EL (cell line): ENCODE measurements at places on chromosomes 3 and 15.

DNA sequence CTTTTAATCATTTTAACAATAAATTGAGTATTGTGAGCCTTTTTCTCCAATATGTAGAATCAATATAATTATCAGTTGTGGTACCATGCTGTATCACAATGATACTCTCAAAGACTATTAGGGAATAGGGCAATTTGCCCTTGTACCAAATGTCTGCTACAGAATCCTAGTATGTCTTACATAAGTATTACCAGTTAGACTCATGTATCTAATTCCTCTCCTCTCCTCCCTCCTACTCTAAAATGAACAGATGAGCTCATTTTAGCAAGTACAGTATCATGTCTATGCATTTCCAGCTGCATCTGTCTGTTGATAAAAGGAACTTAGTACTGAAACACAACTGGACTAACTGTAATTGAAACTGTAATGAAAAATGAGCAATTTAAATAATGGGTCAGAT lies 124.3 kb upstream of the ATP11B start:
- no peak for DNase-seq

GRCh38 chr3:126245811-126246727 lies 65.7 kb upstream of the ALDH1L1 start:
- DNase-seq = peak; percentile 59

GRCh38 chr15:43932907-43933306 lies 106.1 kb downstream of the WDR76 start:
- DNase-seq = no peak

DNA sequence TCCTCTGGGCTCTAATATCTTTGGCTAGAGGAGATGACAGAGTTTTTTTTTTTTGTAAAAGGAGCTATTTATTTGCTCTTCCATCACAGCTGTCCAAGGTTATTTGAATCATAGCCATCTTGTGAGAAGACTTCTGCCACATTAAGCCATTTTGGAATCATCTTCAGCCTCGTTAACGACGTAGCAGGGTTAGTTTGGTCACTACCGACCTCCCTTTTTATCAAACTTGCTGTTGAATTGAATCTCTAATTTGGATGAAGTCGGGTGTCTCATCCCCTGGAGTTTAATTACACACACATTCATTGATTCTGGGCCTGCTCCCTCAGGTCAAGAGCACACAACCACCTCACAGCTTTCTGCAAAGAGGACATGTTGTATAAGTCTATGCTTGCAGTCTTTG lies 238.7 kb downstream of the CPNE4 start:
- DNase-seq = no peak

- peak; percentile 11 for DNase-seq
These were observed 50.8 kb upstream of the PPARG start for GRCh38 chr3:12237912-12238650.

- DNase-seq = peak; percentile 24
These were observed 45.2 kb downstream of the CDCP1 start for GRCh38 chr3:45100981-45101407.

DNA sequence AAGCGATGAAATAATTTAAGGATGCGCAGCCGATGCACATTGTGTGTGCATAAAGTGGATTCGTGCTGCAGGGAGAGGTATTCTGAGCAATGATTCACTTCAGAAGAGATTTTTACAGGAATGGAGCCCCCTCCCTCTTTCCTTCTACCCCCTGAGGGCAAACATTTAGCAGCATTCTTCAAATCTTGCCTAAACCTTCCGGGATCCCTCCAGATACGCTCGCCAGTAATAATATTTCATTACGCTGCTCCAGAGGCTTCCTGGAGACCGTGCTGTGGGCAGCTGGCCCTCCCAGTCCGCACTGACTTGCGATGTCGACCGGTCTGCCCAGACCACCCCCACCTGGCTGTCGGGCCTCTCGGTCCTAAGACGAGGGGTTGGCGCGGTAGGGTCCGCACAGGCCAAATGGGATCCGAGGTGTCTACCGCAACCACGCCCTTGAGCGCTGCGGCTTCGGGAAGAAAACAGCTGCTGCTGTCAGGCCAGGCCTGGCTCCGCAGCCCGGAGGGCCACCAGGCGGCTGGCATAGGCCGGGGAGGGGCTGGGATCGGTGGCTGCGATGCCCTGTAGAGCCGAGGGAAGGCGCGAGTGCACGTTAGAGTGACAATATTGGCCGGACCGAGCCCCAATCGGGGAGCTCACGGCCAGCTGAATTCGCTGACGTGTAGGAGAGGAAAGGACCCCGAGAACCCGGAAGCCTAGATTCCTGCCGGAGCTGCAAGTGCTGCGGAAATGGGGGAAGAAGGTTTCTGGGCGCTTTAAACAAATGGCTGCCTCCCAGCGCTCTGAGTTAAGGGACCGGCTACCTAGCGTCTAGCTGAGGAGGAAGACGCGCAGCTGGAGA lies 14.3 kb downstream of the ZIC4 start:
- DNase-seq = peak; percentile 96

- no peak for DNase-seq
These were observed 120.2 kb downstream of the MEGF11 start for GRCh38 chr15:66133247-66133885.

DNA sequence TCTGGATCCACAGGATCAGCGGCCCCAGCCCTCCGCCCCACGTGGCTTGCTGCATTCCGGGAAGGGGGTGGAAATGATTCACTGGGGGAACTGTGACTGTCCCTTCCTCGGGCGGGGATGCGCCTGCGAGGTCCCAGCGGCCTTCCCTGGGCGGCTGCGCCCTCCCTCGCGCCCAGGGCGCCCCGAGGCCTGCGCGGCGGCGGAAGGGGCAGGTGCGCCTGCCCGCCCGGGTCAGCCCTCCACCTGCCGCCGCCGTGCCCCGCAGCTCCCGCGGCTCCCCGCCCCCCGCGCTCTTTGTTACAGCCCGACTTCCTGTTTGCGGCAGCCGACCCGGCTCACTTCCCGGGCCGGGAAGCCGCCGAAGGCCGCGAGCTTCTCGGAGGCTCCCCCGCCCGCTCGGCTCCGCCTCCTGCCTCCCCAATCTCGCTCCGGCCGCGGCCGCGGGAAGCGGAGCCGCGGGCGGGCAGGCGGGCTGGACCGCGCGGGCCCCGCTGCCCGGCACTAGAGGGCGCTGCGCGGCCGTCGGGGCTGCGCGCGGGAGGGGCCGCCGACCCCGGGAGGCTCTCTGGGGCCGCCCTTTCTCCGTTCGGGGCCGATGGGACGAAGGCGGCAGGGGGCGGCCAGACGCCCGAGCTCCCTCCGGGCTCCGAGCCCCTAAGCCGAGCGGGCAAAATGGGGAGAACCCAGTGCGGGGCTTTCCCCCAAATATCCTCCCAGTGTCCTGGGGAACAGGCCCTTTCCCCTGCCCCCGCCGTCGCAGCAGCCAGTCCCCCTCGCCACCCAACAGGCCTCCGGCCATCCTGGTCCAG lies 11.5 kb upstream of the CHAC1 start:
- peak; percentile 87 for DNase-seq

DNA sequence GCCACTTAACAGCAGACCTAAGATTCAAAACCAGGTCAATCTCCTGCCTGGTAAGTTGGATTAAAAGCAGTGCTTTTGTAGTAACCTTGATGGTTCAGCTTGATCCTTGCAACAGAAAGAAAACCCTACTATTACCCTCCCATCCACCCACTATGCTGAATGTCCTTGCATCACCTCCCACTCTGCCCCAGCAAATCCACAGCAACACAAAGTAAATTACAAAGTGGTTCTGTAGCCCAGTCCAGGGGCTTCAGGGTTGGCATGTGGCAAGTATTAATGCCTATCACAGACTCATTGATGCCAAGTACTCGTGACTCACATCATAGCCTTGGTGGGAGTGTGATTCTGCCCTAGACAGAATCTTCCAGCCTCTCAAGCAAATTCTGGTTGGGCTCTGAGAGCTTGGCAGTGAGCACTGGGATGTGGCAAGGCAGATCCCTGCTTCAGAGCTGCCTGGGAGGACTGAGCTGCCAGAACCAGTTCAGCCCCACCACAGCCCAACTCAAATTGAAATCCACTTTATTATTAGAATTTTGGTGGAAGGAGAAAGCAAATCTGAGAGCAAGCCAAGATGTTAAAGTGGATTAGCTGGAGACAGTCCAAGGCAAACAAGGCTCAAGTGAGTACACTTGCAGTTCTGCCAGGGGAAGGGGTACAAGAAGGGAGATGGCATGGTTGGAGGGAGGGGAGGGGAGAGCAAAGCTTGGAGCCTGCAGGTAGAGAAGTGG lies 225.8 kb upstream of the UMPS start:
- peak; percentile 40 for DNase-seq

DNA sequence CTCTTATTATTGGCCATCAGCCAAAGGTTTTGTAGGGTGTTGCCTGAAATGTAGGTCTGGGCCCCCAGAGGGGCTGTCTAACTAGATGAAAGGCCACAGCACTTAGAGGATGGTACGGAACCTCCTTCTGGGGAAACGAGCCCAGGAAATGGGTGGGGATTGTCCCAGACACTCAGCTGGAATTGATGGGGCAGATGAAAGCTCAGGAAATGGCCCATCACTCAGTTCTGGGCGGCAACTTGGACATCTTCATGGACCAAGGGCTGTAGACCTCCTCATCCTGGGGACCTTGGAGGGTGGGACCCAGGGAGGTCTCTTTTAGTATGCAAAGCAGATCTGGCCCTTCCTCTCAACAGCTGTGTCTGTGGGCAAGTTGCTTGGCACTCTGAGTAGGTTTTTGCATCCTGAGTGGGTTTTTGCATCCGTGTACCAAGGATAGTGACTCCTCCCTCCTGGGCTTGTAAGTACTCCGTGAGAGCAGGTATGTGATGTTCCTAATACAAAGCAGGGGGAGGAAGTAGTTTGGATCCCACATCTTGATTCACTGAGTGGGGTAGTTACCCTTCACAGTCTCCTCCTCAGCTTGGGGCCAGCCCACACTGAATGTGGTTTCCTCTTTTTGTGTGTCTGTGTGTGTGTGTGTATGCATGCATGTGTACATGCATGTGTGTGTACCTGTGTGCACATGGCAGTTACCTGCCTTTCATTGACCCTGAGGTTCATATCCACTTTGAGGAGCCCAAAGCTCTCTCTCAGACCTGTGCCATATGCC lies 292.0 kb downstream of the RPLP1 start:
- DNase-seq = no peak

DNA sequence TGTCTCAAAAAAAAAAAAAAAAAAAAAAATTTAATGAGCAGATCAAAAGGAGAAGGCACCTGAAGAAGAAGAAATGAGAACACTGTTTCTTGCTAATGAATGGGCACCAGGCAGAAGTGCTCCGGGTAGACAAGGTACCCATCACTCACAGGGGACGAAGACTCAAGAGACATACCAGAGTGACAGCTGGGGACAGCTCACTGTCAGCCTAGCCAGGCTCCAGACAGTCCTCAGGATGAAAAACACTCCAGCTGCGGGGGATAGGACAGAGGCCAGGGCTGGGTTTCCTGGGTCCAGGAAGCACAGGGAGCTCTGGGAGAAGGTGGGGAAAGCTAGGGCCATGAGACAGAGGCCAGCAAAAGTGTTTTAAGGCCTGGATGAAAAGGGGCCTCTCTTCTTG lies 48.5 kb upstream of the PARL start:
- DNase-seq = no peak

- DNase-seq = no peak
These were observed 45.3 kb upstream of the FAM3D start for GRCh38 chr3:58711871-58712270.

DNA sequence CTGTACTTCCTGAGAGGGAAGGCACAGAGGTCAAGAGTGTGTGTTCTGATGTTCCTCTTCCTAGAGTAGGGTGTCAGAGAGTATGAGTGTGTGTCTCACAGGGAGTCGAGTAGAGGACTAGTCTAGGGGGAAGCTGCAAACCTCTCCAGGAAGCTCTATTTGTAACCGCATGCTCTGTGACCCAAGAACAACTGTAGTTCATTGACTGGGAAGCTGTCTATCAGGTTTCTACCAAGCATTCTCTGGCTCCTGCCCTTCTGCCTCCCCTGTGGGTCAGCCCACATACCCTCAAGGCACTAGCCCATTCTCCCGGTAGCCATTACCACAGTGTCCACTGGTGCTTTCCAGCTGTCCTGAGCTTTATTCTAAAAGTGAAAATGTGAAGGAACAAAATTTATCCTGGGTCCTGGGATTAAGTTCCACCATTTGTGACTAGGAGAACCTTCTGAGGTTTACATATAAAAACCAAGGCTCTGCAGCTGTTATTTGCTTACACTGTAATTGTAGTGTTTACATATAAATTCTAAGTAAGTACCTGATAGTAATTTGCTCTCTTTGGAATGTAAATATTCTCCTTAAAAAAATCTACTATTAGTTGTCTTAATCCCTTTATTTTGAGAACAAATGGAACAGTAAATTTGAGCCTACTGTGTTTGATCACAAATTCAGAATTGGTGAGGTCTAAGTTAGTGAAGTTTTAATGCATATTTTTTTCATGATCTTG lies 40.7 kb downstream of the MYRIP start:
- DNase-seq = no peak

- DNase-seq = no peak
These were observed 31.9 kb downstream of the UBE2E1 start for GRCh38 chr3:23837691-23838090.

- peak; percentile 90 for DNase-seq
These were observed 112.1 kb downstream of the SLCO3A1 start for GRCh38 chr15:91965501-91966193.

GRCh38 chr3:107111872-107112271 lies 265.4 kb upstream of the CCDC54 start:
- DNase-seq = no peak

DNA sequence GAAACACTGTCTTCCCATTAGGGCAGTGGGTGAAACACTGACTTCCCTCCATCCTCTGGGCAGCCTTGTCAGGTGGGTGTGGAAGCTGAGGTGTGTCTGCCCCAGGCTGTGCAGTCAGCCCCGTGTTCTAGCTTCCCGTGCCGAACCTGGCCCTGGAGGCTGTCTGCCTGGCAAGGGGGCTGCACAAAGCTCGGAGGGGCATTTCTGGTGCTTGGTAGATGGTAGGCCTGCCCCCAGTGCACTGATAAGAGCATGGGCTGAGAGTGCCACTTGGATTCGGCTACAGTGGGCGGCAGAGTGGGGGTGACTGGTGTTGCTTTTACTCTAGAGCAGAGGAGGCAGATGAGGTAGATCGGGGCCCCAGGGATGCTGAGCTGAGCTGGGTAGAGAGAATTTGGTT lies 21.3 kb downstream of the IGF1R start:
- no peak for DNase-seq

DNA sequence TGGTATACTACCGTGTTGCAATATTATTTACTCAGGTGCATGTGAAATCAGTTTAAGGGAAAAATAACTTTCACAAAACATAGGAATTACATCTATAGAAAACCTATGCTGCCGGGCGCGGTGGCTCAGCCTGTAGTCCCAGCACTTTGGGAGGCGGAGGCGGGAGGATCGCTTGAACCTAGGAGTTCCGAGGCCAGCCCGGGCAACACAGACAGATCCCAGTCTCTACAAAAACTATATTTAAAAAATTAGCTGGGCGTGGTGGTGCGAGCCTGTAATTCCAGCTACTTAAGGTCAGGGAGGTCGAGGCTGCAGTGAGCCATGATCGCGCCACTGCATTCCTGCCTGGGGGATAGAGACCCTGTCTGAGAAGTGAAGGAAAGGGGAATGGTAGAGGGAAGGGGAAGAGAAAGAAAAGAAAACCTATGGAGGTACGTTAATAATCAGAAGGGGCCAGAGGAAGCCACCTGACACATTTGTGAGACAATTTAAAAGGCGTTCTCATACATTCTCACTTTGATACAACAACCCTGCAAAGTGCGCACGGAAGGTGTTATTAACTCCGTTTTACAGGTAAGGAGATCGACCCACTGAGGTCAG lies 456 bp upstream of the TMEM62 start:
- no peak for DNase-seq
